Breast epithelium (tissue), 4 donors: ENCODE measurements at places on chromosomes 5 and 9. TPM values are rescaled to one million over a fixed set of nuclear protein-coding genes. Genes with fewer than 3 reads are reported as not detected.
A peak's percentile ranks its signal among the peaks of the same experiment; 100 is the strongest.

DMRT2 gene
- 5.2 TPM for total RNA-seq

LSM11 gene
- 1.8 TPM for total RNA-seq

CAMLG gene
- 41.4 TPM for total RNA-seq

TLE1 gene
- total RNA-seq: 41.1 TPM

LECT2 gene
- not detected for total RNA-seq

- DNase-seq: no peak
These were observed 128.3 kb upstream of the PHYKPL start for GRCh38 chr5:178360926-178361235.

DNA sequence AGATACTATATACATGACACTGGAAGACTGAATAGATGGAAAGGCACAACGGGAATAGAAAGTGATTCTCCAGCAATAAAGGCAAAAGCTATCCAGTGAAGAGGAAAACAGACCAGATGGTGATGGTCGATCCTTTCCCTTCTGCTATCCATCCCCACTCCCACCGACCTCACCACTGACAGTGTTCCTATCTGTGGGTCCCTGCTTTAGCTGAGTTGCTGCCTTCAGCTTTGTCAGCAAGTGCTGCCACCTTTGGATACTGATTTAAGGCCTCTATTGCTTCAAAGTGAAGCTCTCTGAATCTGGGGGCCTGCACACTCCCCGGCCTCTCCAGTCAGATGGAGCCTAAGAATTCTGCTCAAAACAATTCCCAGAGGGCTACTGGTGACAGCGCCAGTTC lies 32.3 kb downstream of the EPB41L4A start:
- no peak for DNase-seq

- no peak for DNase-seq
These were observed 40.1 kb downstream of the PFDN1 start for GRCh38 chr5:140262839-140263238.

GRCh38 chr5:54570916-54571315 lies 53.4 kb downstream of the SNX18 start:
- DNase-seq: no peak

- DNase-seq: no peak
These were observed 46.7 kb downstream of the MYO10 start for GRCh38 chr5:16889203-16889971.

DNA sequence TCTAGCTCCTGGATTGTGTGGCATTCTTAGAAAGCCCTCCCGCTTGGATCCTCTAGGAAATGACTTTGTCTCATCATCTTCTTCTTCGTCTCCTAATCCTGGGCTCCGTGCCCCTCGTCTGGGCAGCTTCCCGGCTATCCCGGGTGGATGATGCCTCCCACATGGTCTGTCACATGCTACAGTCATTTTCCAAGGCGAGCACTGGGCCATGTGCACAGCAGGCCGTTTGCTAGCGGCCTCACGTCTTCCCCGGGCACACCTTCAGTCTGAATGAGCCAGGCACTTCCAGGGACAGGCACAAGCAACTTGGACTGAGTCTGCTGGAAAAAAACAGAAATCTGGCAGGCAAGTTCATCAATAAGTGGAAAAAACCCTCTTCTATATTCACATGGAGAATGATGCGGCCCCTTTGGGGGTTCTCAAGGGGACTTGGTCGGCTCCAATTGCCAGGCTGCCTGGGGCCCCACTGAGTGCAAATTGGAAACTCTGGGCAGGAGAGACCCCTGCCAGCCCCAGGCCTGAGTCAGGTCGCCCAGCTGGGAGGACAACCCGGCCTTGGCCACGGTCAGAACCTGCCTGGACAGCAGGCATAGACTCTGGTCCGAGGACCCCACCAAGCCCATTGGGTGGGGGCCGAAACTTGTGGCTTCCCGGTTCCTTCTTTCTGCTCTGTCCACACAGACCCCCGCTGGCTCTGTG lies 11.1 kb upstream of the WNK2 start:
- no peak for DNase-seq

- DNase-seq: peak; percentile 86
These were observed at the start of gene AK3 for GRCh38 chr9:4740638-4741364. TSS of gene AK3 (minus strand) at chr9:4741202. CDS start at chr9:4741087, 115 bp downstream.

DNA sequence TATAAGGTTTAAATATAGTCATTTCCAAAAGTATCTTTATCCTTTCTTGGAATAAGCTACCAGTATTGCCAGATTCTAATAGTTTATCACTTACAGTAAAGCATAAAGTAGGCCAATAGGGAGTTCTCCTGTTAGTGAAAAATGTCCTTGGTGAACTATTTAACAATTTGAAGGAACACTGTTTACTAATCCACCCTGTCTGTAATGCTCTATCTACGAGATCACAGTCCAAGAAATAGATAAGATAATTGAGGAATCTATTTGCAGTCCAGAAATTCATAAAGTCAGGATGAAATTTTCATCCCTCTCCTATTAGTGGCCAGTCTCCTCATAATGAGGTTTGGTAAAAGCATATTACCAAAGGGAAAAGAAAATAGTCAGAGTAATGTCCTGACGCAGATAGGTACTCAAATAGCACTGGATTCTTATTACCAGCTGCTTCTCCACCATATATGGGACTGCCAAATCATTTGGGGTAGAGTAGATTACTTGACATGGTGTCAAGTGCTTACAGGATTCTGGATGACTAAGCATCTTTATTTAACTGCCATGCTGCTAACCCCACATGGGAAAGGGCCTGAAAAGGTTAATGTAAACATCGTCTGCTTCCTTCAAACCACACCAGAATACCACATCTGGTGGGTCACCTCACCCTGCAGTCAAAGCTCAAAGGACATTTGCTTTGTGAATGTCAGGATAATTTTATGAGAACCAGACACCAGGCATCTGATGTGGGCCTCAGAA lies 808.1 kb downstream of the EFNA5 start:
- DNase-seq: no peak

DNA sequence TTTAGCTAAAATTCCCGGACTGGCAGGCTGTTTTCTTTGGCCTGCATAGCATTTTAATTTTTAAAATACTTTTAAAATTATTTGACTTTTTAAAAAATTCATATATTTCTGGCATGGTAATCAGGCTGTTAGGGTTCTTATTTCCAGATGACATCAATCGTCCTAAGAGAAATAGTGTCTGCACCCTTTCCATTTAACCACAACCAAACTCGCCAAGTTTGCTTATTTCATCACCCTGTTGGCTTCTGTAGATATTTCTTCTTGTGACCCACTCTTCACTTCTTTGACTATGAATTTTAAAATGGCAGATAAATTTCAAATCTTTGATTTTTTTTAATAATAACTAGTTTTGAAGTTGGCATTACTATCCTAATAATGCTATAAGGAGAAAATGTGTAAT lies 675.7 kb upstream of the FTMT start:
- DNase-seq: no peak

DNA sequence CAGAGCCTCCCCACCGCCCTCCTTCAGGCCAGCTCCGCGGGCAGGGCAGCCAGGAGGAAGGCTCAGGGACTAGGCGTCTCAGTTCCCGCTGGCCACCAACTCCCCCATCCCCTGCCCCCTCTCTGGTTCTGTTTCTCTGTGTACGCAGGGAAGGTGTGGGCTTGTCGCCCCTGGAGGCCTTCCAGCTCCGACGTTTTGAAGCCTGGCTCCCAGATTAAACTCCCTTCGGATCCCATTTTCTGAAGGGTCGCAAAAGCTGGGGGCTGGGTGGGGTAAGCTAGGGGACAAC lies 346 bp downstream of the ATOX1 start:
- no peak for DNase-seq

DNA sequence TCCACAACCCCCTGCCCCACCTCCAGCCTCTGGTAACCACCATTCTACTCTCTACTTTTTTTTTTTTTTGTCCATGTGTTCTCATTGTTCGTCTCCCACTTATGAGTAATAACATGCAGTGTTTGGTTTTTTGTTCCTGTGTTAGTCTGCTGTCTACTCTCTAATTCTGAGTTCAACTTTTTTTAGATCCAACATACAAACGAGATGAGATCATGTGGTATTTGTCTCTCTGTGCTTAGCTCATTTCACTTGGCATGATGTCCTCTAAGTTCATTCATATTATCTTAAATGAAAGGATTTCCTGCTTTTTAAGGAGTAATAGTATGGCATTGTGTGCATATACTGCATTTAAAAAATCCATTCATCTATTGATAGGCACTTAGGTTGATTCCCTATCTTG lies 130.9 kb downstream of the NMUR2 start:
- no peak for DNase-seq

DNA sequence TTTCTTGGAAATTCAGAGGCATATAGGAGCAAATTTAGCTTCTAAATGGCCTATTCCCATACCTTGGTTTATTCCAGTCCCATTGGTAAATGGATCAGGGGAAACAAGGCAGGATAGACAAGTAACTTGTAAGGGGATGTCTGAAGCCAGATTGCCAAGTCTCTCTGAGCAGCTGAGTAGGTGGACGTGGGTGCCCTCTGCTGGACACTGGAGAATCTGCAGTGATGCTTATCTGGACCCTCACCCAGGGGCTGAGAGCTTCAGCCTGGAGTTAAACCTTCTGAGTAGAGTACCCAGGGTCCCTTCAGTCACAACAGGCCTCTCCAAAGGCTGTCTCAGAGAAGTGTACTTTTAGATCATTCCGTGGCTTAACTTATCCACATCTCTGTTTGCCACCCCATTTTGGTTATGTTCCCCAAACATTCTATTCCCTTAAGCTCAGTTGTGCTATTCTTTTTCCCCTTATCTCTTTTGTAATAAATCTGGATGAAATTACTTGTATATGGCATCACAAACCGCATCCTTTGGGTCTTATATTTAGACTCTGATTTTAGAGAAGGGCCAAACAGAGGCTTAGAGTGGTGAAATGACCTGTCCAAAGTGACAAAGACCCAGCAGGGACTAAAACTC lies 218.3 kb upstream of the GLRA1 start:
- DNase-seq: no peak

DNA sequence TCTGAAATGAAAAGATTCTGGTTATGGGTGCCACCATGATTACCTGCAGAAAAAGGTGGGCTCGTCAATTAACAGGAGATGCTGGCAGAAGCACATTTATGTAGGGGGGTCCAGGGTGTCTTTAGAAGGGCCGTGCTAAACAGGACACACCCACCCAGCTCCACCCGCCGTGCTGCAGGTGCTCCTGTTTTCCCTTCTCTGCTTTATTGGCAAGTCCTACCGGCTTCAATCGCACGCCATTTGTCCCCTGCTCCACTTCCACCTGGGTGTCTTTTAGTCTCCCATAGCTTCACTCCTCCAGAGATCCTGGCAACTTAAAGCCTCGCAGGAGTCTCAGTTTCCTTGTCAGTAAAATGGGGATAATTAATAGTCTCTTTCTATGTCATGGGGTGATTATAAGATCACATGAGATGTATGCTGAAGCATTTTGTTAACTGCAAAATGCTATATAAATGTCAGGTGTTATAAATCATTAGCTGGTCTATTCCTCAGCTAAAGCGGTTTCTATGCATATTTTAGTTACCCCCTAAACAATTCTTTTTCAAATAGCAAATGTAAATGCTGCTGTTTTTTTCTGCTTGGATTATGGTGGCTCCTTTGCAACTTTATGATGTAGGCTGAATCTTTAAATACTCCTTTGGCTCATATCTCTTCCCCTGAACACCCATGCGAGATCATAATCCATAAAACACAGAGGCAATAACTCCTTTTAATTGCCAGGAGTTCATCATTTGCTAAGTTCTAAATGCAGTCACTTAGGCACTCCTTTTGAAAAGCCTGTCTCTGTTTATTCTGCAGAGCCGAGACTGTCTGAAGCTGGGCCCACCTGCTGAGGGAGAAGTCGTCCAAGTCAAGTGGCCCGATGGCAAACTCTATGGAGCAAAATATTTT lies 406.9 kb downstream of the KDM4C start:
- no peak for DNase-seq

- DNase-seq: no peak
These were observed 357.8 kb downstream of the NFIB start for GRCh38 chr9:13956107-13956506.

DNA sequence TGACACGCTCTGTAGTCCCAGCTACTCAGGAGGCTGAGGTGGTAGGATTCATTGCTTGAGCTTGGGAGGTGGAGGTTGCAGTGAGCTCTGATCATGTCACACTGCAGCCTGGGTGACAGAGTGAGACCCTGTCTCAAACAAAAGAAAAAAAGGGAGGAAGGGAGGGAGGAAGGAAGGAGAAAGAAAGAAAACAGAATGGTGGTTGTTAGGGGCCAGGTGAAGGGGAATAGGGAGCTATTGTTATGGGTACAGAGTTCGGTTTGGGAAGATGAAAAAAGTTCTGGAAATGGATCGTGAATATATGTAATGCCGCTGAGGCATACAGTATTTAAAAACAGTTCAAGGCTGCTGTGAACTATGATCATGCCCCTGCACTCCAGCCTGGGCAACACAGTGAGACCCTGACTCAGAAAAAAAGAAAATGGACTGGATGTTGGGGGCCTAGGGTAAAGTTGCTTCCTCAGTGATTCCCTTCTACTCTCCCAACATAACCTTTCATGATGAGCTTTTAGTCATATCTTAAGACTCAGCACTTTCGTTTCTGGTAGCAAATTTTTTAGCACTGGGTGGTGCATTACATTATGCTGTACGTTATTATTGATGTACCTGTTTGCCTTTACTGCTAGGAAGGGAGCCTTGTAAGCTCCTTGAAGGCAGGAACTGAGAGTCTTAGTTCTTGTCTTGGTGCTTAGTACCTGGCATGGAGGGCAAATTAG lies 4.0 kb downstream of the CTNNA1 start:
- no peak for DNase-seq

DNA sequence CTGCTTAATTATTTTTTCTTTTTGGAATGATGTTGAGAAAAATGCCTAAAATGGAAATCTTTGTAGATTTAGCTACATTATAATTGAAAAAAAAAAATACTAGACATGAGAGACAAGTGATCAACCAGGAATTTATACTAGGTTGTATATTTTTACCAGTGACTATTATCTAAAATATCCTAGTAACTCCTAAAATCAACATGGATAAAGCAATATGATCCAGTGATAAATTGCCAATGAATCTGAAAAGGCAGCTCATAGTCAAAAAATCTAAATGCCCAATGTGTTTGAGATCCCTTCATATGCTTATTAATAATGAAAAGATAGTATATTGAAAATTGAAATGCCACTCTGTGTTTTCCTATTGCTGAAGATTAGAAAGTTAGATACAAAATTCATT lies 778.2 kb downstream of the MTRR start:
- no peak for DNase-seq

- DNase-seq: no peak
These were observed 186.6 kb downstream of the DOCK8 start for GRCh38 chr9:401223-401622.

DNA sequence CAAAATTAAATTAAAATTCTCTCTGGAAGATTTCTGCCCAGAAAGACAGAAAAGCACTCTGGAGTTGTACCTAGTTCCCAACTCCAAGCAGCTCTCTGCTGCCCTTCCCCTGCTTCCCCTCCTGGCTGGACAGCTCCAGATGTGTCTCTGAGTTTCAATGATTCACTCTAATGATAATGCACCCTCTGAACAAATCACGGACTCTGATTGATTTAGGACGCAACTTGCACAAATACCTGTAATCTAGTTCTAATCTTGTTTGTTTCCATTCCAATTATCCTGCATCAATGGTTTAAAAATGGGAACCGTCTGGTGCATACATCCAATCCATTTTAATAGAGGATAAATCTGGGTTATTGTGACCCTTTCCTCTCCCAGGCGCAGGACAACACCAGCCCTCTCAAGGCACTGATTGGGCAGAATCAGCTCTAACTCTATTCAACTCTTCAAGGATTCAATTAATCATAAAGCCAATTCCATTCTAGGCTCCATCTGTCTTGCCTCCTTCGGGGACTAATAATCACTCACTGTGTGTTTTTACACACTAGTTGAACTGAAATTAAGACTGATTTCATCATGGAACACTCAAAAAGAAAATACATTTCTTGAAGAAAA lies 111.2 kb upstream of the LRRTM2 start:
- DNase-seq: no peak
